Stimulated activated CD8-positive, alpha-beta memory T cell treated with anti-CD3 and anti-CD28 coated beads, Interleukin-15, amount 100 ng/mL, for 48 hours (primary cell): ENCODE measurements at places on chromosomes 3 and 15.

- DNase-seq = no peak
Measured at GRCh38 chr15:61327019-61327631, 98.0 kb upstream of the RORA start.

DNA sequence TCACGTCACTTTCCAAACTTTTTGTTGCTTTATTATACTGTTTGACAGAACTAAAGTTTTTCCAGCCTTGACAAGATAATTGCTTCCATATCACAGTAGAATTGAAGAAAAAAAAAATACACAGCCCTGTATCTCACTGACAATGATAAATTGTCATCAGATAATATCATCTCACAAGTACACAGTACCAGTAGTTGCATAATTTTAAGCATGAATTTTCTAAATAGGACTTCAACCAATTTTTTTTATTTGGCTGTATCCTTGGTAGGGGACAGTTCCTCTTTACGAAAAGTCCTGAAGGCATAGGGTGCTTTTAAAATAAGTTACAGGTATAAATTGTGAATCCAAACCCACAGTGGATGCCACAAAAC, 230.7 kb downstream of the ATP8B4 start:
- no peak for DNase-seq

- DNase-seq = no peak
Measured at GRCh38 chr3:155656466-155656865, 88.4 kb downstream of the PLCH1 start.

DNA sequence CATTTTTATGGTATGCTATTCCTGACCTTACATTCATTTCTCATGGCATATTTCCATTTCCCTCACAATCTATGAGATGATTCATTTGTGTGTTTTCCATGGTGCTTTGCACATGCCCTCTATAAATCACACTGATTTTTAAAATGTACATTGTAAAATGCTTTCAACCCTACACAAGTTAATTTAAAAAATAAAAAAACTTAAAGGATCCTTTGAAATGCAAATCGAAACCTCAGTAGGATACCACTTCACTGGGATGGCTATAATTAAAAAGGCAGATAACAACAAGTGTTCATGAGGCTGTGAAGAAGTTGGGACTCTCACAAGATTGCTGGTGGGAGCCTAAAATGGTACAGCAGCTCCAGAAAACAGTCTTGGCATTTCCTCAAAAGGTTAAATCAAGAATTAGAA, 83.5 kb downstream of the FMN1 start:
- no peak for DNase-seq

GRCh38 chr3:194141415-194142155, 5.6 kb downstream of the HES1 start:
- peak; percentile 57 for DNase-seq

DNA sequence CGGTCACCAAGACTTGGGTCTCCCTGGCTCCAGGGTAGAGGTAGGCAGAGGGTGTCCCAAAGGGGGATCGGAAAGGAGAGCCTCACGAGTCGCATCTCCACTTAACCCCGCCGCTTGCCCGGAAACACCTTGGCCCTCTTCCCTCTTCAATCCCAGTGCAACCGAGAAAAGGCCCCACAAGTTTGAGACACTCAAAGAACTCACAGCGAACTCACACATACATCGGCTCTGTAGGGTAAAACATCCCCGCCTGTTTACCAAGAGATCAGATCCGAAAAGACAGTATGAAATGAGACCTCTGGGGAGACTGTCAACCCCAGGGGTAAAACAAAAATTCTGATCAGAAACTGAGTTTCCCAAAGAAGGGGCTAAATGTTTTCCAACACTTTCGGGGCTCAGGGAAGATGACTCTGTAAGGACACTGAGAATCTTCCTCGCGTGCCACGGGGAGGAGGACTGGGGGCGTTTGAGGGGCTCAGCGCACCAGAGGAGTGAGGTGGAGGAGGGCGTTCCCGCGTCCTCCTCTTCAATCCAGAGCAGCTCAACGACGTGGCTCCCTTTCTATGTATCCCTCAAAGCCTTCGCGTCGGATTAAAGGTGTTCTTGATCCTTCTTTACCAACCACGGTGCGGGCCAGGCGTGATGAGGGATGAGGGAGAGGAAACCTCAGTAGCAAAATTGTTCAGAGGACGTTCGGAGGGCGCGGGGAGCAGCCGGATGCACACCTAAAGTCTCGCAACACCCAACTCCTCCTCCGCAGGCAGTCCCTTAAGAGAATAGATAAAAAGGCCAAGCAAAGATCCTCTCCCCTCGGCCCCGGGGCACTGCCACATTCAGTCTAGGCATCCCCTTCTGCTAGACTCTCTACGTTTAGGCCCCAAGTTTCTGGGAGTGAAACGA, 3.7 kb downstream of the WNT5A start:
- no peak for DNase-seq

- no peak for DNase-seq
Measured at GRCh38 chr3:132381348-132381944, 35.9 kb upstream of the DNAJC13 start.

DNA sequence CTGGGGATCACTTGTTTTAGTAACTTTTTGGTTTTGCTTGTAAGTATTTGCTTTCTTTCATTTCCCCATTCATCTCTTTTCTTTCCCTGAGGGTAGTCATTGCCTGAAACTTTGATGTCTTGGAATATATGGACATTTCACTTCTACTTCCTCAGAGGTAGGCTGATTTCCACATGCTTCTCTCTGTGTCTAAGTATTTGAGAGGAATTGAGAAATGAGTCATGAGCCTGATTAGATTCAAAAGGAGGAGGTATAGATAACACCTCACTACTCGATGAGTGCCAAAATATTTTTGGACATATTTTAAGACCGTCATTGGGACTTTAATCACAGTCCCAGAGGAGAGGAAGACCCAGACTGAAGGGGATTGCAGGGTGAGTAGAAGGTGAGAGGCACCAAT, 480.1 kb upstream of the SGO1 start:
- no peak for DNase-seq

- no peak for DNase-seq
Measured at GRCh38 chr15:42736178-42736792, 643 bp downstream of the CDAN1 start.

DNA sequence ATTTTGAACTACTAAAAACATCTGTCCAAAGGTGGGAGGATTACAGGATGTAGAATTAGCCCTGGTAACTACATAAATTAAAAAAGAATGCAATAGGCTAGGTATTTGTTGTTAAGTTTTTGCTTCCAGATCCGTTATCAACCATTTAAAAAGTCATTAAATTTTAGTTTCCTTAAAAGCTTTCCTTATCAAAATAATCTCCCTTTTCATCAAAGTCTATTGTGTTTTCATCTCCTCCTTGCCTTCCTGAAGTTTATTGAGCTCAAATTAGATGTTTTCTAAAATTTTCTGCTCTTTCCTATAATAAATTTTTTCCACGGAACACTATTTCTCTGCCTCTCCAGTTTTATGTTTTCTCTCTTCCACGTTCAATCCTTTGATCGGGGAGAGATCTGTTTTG, 108.6 kb downstream of the MEX3B start:
- DNase-seq = no peak

- DNase-seq = no peak
Measured at GRCh38 chr15:44633603-44634002, 29.9 kb downstream of the SPG11 start.

- no peak for DNase-seq
Measured at GRCh38 chr3:134923286-134923685, 128.2 kb downstream of the EPHB1 start.

- DNase-seq = no peak
Measured at GRCh38 chr3:49170744-49171118, 667 bp upstream of the KLHDC8B start.
